Glomerular endothelial cell (primary cell): ENCODE measurements at places on chromosomes 13 and 19.

GRCh38 chr13:98937911-98938381 lies 39.9 kb downstream of the DOCK9 start:
- DNase-seq, result no peak

DNA sequence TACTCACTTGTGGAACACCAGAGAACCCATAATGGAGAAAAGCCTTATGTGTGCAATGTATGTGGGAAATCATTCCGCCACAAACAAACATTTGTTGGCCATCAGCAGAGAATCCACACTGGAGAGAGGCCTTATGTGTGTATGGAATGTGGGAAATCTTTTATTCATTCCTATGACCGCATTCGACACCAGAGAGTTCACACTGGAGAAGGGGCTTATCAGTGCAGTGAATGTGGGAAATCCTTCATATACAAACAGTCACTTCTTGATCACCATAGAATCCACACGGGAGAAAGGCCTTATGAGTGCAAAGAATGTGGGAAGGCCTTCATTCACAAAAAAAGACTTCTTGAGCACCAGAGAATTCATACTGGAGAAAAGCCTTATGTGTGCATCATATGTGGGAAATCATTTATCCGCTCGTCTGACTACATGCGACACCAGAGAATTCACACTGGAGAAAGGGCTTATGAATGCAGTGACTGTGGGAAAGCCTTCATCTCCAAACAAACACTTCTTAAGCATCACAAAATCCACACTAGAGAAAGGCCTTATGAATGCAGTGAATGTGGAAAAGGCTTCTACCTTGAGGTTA lies 10.9 kb downstream of the ZNF549 start:
- no peak for DNase-seq

DNA sequence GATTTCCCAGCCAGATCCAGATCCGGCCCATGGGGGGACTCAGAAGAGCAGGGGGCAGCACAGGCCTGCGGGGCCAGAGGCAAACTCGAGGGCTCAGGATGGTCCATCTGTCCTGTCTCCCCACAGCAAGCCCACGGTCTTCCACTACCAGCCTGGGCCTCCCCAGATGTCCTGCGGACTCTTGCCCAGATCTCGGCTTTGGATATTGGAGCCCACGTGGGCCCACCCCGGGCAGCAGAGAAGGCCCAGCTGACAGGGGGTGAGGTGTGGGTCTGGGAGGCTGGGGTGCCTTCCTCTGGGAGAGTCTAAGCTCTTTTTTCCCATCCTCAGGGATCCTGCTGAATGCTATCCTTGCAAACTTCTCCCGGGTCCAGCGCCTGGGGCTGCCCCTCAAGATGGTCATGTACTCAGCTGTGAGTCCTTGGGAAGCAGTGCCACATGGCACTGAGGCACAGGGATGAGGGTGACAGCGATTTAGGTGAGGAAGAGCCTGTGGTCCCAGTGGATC lies 3.4 kb downstream of the ACP4 start:
- no peak for DNase-seq

- no peak for DNase-seq
Observed at GRCh38 chr19:41445575-41445974, 2.6 kb downstream of the ERICH4 start.

- DNase-seq, result no peak
Observed at GRCh38 chr13:98237331-98237730, 60.3 kb upstream of the RNF113B start.

GRCh38 chr19:48403606-48404005 lies 10.1 kb downstream of the GRIN2D start:
- no peak for DNase-seq

DNA sequence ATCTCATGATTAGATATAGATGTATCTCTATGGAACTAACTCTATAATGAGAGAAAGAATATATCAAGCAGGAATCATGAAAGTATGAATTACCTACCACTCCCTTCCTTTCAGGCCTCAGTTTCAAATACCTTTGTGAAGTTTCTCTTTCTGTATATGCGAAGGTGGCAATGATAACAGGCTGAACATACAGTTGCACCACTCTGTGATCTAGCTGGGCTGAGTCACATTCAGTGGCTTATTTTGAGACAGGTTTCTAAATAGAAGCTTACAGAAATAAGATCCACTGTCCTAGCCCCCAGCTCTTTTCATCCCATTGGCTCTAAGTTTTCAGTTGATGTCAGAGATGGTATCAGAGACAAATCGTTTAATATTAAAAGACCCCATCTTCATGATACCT lies 662.0 kb downstream of the SLITRK1 start:
- no peak for DNase-seq

DNA sequence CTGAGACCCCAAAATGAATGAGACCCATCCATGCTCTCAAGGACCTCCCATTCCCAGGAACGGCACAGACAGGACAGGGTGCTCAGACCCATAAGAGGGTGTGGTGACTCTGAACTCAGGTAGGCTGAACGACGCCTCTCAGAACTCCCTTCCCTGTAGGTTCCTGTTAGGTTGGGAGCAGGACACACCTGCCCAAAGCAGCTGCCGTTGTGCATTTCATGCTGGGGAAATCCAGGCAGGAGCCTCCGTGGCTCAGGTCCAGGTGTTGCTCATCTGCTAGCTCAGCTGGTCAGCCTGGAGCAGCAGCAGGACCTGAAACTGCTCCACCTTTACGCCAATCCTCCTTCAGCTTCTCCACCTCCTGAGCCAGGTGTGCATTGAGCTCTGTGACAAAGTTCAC lies 19.1 kb upstream of the TEX101 start:
- no peak for DNase-seq

- no peak for DNase-seq
Observed at GRCh38 chr19:5086725-5087439, 118.0 kb downstream of the KDM4B start.

- DNase-seq, result no peak
Observed at GRCh38 chr13:25347151-25347550, 24.6 kb upstream of the ATP8A2 start.

GRCh38 chr13:84460989-84461388 lies 578.7 kb upstream of the SLITRK1 start:
- DNase-seq, result no peak

GRCh38 chr13:48317511-48318376 lies 14.2 kb downstream of the RB1 start:
- DNase-seq, result no peak

DNA sequence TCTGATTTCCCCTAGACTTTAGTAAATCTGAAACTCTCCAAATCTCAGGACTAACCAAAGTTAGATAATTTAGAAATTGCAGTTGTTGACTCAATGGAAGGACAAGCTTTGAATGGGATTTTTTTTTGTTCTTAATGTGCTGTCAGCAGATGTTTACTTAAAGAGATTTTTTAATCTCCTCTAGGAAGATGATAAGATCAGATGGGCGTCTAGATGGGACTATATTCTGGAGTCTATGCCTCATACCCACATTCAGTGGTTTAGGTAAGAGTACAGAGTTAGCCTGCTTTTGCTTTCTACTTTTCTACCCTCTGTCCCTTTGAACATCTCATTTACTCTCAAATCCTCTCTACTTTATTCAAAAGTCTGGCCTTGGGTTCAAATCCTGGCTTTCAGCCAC lies 39.3 kb downstream of the TM9SF2 start:
- DNase-seq, result no peak

DNA sequence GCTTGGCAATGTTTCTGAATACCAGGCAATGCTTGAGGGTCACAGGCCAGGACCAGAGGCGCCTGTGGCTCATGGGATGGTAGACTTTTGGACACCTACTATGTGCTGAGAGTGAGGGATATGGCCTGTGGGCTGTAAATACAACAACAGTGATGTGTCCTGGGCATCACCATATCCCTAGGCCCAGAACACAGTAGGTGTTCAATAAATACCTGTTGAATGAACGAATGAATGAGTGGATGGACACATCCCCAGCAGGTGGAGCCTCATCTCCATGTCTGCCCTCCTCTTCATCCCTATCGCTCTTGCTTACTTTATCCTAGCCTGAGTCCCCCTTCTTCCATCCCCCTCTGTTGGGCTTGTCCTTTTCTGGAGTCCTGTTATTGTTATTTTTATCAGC lies 16.5 kb upstream of the NANOS2 start:
- DNase-seq, result no peak

- DNase-seq, result no peak
Observed at GRCh38 chr13:51828730-51829567, 16.0 kb downstream of the TMEM272 start.

DNA sequence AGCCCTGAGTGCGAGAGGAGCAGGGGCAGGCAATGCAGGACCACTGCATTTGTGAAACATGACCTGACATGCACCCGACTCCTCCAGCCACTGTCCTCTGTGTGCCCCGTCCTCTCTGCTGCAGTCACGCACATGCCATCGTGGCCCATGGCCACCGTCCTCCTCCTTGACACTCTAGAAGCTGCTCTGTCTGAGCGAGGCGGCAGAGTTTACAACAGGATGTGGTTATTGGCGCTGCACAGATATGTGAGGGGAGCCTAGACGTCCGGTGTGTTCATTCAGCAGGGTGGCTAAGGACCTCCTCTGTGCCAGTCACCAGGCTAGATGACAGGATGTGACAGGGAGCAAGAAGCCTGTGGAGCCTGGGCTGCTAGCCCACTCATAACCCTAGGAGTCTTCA lies 277.8 kb downstream of the FOXO1 start:
- DNase-seq, result no peak

DNA sequence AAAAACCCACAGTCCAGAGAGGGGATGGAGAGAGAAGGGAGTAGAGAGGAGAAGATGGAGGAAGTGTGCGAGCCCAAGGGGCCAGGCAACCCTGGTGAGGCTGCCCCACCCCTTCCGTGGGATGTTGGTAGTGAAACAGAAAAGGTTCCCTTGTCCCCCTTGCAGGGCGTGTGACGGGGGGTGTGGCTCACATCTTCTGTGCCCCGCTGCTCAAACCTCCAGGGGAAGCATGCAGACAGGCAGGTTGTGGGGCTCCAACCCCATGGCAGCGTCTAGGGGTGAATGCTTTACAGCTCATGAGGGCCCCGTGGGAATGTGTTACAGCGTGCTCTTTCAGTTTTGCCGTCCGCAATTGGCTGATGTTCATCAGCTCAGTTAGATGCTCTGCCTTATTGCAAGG lies 14.7 kb upstream of the EVI5L start:
- DNase-seq, result no peak

DNA sequence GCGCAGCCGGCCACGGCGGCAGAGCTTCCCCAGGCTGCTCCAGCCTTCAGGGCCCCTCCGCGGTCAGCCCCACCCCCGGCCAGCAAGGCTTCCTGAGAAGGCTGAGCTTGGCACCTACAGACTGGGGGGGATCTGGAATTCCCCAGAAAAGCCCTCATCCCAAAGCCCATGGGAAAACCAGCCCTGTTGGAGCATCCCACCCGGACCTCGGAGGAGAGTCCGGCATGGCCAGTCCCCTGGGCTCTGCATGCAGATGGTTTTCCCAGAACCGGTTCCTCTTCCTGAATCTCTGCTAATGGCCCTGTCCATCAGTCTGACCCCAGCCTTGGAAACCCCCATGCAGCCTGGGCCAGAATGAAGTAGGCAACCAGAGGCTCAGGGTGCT lies 10.3 kb downstream of the RASA3 start:
- DNase-seq, result no peak

DNA sequence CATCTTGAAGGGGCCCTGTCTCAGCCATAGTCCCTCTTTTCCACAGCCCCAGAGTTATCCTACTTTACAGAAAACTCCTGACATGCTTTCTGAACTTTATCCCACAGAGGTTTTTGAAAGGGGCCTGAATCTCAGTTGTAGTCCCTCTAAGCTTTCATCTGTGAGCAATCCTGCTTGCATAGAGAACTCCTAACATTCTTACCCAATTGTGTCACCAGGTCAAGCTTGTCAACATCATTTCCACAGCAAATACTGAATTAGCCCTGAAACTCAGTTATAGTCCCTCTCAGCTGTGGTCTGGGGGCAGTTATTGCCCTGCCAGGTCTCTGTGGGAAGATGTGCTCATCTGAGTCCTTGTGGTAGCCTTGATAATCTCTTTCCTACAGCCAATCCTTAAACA lies 2190.3 kb upstream of the PCDH20 start:
- DNase-seq, result no peak
